ENCODE measurements at places on chromosomes 3 and 15. TPM values are rescaled to one million over a fixed set of nuclear protein-coding genes. Genes with fewer than 3 reads are reported as not detected.

GRCh38 chr3:53354945-53355498 lies 7.7 kb upstream of the DCP1A start:
- no peak for DNase-seq

The HIGD2B gene
- not detected for total RNA-seq

GRCh38 chr3:31980530-31981205 lies 394 bp downstream of the OSBPL10 start:
- DNase-seq, result peak; percentile 49

- DNase-seq, result no peak
These were observed 9.9 kb downstream of the SFMBT1 start for GRCh38 chr3:53035825-53036619.

The CAPN3 gene
- 12.3 TPM for total RNA-seq

DNA sequence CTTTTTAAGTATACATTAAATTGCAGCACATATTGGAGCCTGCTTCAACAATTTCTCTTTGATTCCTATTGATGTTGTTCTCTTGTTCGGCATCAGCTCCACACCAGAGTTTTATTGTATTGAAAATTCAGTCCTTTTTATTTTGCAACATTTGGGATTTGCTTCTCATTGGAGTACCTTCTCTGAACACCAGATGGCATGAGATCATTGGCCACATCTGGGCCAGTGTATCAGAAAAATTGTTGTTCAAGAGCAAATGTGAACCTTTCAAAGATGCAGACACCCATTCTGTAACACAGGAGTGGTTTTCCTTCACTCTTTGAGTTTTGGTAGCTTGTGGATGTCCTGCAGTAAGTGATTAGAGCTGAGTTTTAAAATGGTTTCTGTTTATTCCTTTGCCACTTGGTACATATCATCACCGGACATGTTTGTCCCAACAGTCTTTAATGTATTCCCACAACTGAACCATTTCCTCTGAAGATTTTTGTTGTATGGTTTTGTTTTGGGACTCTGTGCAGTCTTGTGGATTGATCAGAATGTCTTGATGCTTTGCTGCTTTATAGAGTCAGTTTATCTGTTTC lies 96.1 kb downstream of the MCTP2 start:
- DNase-seq, result peak; percentile 21

DNA sequence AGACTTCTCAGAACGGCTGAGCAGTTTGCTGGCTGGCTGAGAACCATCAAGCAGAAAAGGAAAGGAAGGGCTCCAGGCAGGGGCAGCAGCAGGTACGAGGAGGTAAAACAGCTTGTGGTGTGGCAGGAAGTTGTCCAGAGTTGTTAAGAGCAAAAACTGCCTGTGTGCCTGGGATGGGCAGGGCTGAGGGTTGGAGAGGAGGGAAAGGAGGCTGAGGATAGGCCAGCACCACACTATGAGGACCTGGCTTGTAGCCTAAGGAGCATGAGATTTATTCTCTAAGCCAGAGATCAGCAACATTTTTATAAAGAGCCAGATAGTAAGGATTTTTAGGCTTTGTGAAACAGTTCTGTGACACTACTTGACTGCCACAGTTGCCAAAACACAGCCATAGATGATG lies 8.0 kb downstream of the IGSF10 start:
- DNase-seq, result no peak

GRCh38 chr3:14261229-14261628 lies 82.6 kb downstream of the LSM3 start:
- peak; percentile 89 for DNase-seq

The AADAC gene
- total RNA-seq, result not detected

GRCh38 chr3:55604846-55605245 lies 117.7 kb upstream of the WNT5A start:
- no peak for DNase-seq

The FEZF2 gene
- not detected for total RNA-seq

DNA sequence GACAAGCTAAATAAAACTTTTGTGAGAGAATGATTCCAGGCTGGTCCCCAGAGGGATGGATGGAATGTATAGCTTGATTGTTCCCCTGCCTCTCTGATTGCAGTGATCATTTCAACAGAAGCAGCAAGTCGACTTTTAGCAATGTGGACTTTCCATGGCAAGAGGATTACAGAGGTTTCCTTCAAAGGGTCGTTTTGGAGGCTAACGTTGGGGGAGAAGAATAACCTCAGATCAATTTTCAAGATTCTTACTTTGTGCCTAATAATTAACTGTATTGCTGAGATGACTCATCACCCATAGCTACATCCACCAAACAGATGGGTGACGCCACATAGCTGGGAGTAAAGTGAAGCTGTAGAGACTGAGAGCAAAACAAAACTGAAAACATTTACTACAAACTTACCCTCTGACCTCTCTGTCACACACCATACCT lies 79.9 kb downstream of the GTPBP8 start:
- DNase-seq, result no peak

The CADM2 gene
- total RNA-seq, result 1.8 TPM

- no peak for DNase-seq
These were observed 9.5 kb upstream of the ST6GAL1 start for GRCh38 chr3:186920796-186921195.

- DNase-seq, result no peak
These were observed 67.4 kb downstream of the USP13 start for GRCh38 chr3:179720196-179720595.

Measured in myocyte (in vitro differentiated cells).